ENCODE measurements at places on chromosomes 6 and 20.

DNA sequence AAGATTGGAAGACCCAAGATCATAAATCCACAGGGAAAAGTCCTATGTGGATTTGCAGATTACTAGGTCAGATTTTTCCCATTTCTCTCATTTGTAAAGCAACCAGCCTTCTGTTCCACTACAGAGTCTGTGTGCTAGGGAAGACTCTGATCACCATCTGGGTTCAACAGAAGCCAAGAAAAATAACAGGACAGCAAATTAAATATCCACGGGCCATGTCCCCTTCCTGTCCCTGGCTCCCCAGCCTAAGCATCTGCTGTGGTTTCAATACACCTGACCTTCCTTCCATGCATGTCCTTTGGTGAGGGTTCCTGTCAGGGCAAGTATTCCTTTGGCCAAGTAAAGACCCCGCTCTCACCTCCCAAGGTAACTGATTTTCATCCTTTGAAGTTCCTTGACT is 558.8 kb downstream of the KIF16B start:
- no peak for DNase-seq

DNA sequence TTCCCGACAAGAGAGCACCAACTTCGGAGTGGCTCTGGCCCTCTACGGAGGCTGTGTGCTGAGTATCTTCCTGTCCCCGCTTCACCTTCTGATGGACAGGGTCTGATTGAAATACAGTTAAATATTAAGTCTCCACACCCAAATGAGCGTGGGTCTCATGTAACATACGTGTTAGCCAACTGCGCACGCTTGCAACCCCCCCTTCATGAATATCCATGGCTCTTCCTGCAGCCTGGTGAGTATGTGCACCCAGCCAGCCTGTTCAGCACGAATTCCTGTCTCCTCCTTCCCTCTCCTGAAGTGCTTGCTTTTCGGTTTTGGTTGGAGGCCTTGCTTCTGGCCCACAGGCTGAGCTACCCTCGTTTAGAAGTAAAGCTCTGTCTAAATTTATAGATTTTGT is 102.9 kb upstream of the FRMD1 start:
- DNase-seq = no peak

DNA sequence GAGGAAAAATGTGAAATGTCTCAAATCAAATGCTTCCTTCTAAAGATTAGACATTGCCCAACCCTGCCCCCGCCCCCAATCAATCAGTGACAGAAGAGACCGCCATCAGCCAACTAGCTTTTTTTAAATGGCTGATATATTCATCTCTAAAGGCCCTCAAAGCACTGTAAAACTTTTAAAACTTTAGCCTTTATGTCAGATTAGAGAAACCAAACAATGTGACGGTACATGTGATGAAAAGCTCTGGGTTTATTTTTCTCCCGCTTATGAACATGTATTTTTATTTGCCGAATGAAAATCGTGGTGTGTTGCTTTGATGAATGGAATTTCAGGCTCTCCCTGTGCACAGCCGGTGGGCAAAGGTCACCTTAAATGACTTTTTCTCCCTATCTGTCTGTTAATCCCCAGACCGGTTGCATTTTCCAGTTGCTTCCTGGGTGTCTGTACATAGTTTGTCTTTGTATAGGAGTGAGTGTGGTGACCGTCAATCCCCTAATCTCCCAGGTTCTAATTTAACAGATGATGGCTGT is 38.5 kb downstream of the TBC1D7 start:
- no peak for DNase-seq

DNA sequence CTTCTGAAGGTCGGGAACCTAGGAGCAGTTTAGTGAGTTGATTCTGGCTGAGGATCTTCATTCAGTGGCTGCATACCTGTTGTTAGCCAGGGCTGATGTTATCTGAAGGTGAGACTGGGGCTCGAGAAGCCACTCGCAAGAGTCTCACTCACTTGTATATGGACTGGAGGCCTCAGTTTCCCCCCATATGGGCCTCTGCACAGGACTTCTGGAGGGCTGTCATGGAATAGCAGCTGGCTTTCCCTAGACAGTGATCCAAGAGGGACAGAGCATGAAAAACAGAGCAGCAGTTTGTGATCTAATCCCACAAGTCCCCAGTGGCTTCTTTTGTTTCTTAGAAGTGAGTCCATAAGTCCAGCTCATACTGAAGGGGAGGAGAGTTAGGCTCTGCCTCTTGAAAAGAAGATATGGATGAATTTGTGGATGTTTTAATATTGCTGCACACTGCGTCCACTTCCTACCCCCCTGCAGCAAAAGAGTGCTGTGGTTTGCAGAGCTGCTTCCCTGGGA is 623.4 kb downstream of the CDH26 start:
- DNase-seq = no peak

- no peak for DNase-seq
These were observed 341.5 kb downstream of the TFAP2A start for GRCh38 chr6:10073341-10073740.

DNA sequence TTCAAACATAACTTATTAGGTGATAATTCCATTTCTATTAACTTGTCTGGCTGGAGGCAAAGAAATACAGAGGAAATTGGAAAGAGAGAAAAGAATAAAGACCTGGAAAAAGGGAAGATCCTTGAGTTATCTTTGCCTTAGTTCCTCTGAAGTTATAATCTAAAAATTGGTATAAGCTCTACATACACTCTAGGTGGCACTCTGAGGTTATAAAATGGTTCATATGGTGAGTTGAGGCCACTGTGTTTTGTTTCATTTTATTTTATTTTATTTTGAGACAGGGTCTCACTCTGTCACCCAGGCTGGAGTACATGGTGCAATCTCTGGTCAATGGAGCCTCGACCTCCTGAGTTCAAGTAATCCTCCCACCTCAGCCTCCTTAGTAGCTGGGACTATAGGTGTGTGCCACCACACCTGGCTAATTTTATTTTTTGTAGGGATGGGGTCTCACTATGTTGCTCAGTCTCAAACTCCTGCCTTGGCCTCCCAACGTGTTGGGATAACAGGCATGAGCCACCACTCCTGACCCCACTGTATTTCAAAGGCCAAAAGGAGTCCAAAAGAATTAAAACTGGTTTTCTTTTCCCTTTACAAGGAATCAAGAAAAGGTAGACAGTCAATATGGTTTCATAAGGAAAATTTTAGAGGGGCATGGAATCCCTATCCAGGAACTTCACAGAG is 19.4 kb downstream of the GPX6 start:
- DNase-seq = peak; percentile 29

GRCh38 chr6:15912505-15913400 is 216.1 kb upstream of the MYLIP start:
- no peak for DNase-seq
